Kidney (tissue), 22 donors: ENCODE measurements at places on chromosomes 6 and 20. TPM values are rescaled to one million over a fixed set of nuclear protein-coding genes. Genes with fewer than 3 reads are reported as not detected.
A peak's percentile ranks its signal among the peaks of the same experiment; 100 is the strongest.

GRCh38 chr6:158262755-158263154 lies 49.5 kb upstream of the TULP4 start:
- no peak for DNase-seq

Gene AIF1
- total RNA-seq, result 44.1 TPM

DNA sequence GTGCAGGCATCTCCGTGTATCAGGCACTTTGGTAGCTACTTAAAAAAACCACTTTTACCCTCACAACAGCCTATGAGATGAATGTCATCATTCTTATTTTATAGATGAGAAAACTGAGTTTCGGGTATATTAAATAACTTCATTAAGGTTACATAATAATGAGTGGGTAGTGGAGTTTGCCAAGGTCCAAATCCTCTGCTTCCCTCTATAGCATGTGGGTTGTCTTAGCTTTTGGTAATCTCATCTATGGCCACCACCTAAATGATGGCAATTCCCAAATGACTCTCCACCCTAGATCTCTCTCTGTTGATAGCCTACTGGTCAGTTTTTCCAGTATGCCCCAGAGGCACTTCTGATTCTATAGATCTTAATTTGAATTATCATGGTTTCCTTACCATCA lies 3.7 kb upstream of the RNF144B start:
- DNase-seq, result no peak

Gene NRSN2
- total RNA-seq, result 48.1 TPM

DNA sequence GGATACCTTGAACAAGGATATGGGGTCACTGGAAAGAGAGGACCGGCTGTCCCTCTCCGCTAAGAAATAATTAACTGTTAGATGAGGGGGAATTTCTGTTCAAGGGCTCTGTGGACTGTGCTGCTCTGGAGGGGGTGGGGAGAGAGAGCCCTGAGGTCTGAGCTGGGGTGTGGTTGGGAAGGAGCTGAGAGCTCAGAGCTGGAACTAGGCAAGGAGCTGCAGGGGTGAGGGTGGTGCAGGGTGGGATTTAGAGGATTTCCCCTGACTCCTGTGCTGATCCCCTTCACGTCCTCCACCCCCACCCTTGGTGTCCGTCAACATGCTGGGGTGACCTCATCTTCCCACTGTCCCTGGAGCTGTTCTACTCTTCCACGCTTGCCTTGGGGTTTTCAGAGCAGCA lies 52.5 kb downstream of the HLA-A start:
- DNase-seq, result no peak

- no peak for DNase-seq
Measured at GRCh38 chr6:4756247-4756646, 20.0 kb upstream of the CDYL start.

Gene ID4
- 60.4 TPM for total RNA-seq

Gene PRICKLE4
- 6.5 TPM for total RNA-seq

Gene VSX1
- 0.41 TPM for total RNA-seq

GRCh38 chr20:63509088-63509564 lies 10.2 kb upstream of the EEF1A2 start:
- DNase-seq, result peak; percentile 13

DNA sequence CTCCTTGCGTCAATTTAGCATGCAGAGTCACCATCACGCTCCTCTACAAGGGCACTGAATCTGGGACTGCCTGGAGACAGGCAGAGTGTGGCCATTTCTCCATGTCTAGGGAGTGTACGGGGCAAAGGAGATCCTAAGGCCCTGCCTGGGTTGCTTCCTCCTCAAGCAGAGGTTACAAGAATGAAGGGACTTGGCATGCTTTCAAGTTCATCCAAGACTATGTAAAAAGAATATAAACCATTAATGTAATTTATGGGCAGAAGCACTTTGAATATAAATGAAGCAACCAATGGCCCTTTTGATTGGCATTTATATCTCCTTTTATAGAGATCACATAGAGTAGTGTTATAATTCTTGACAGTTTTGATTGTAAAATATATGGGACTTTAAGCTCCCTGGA lies 137.5 kb downstream of the BTBD3 start:
- no peak for DNase-seq

DNA sequence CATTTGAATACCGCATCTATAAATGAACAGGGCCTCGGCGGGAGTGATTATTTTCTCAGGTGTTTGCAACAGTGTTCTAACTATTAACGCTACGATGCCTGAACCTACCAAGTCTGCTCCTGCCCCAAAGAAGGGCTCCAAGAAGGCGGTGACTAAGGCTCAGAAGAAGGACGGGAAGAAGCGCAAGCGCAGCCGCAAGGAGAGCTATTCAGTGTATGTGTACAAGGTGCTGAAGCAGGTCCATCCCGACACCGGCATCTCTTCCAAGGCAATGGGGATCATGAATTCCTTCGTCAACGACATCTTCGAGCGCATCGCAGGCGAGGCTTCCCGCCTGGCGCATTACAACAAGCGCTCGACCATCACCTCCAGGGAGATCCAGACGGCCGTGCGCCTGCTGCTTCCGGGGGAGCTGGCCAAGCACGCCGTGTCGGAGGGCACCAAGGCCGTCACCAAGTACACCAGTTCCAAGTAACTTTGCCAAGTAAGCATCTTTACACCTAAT lies 70.9 kb downstream of the HFE start:
- peak; percentile 92 for DNase-seq

Gene OSBPL2
- 57.1 TPM for total RNA-seq

GRCh38 chr20:50722424-50723155 lies 8.8 kb upstream of the PARD6B start:
- DNase-seq, result no peak

DNA sequence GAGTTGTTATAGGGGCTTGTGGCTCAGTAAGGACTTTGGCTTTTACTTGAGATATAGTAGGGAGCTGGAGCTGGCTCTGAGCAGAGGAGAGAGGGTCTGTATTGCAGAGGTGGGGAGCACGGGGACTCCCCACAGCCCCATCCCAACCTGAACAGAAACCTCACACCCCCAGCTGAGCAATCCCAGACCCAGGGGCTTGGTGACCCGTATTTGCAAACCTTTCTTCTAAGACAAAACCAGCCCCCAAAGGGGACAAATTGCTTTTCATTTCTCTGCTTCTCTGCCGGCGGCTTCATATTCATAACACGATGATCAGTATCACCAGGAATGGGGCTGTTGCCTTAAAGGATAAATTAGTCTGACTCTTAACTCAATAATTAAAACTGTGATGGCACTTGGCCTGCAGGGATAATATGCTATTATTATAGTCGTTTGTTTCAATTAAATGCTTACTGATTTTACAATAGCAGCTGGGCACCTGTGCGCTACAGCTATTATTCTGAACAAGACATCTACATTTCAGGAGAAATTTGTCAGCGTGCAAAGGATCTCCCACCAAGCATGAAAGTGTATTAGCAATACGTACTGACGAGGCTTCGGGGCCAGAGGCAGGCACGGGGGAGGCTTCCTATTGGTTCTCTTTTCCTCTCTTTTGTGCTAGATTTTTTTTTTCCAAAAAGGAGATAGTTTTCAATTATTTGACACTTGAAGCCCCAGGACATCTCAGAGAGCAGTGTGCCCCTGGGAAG lies 118.1 kb downstream of the TOX2 start:
- DNase-seq, result no peak

Gene UBE2J1
- 47.3 TPM for total RNA-seq

GRCh38 chr6:27251112-27251605 lies 3.7 kb downstream of the PRSS16 start:
- peak; percentile 47 for DNase-seq

- no peak for DNase-seq
Measured at GRCh38 chr6:4023240-4023639, 55.7 kb downstream of the FAM217A start.

Gene WFDC5
- 1.0 TPM for total RNA-seq

DNA sequence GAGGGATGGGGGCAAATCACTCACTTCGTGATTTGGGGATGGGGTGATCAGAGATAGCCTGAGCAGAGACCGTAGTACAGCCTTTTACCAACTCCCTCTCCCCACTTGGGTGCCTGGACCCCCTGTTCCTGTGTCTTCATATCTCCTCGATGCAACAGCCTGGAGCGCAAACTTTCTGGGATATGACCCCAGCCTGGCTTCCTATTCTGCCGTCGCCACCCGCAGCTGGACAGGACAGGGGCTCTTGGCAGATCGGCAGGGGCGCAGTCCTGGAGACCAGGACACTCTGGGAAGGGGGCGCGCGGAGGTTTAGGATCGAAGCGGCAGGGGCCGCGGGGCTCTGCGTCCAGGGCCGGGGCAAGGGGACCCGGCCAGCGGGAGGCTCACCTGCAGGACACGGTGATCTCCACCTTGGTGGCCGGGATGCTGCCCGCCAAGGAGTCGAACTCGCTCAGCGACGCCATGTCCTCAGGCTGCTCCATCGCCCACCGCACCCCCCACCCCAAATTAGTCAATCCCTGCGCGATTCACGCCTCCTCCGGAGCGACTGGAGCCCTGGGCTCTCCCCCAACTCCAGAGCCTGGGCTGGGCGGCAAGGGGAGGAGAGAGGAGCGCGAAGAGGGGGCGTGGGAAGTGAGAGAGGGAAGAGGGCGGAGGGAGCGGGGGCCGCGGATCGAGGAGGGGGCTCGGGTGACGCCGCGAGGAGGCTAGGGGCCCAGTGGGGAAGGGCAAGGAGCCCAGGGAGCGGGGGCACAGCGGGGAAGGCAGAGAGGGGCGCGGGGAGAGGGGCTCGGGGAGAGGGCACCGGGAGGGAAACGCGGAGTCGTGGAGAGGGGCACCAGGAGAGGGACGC lies at the start of gene CPNE5:
TSS of gene CPNE5 (minus strand) at position 549 of the 853 bp plus-strand sequence. CDS start at position 482, 67 bp downstream.
- DNase-seq, result peak; percentile 90

GRCh38 chr6:14212020-14212419 lies 94.4 kb downstream of the CD83 start:
- no peak for DNase-seq

GRCh38 chr6:66065313-66065712 lies 358.3 kb upstream of the EYS start:
- DNase-seq, result no peak

GRCh38 chr6:150269130-150269856 lies 99.5 kb upstream of the IYD start:
- DNase-seq, result no peak

DNA sequence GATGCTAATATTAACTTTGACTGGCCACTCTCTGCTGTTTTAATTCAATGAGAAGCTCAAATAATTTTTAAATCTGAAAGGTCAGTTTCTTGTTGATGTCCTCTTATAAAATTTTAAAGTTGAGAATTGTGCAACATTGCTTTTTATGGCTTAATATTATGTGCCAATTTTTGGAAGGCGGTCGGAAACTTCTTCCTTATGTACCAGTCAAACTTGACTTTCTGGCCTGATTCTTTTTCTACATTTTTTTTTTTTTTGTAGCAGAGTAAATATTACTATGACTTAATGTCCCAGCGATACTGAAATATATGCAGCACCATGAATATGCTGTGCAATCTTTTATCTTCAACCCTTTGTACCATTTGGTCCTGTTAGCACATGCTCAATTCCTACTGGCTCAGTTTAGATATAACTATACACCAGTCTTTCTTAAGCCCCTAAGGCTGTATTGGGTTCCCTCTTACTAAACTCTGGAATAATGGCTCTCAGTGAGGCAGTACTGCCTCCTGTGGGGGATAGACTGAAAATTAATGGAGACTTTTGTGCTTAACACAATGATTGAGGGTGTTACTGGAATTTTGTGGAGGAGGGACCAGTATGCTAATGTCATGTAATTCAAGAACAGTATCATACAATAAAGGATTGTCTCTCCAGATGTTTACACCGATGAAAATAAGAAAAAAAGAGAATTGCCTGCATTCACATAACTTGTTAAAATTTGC lies 156.4 kb upstream of the SYNCRIP start:
- DNase-seq, result no peak

DNA sequence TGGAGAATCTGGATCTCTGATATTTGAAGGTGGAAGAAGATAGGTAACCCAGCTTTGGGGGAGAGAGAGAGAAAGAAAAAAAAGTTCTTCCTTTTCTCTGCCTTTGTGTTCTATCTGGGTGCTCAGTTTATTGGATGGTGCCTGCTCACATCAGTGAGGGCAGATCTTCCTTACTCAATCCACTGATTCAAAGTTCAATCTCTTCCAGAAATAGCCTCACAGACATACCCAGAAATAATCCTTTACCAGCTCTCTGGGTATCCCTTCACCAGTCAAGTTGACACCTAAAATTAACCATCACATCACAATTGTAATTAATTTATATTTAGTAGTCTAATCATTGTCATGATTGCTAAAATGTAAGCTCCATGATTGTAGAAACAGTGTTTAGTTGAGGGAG lies 189.1 kb downstream of the EPM2A start:
- DNase-seq, result no peak

GRCh38 chr6:37960139-37960935 lies 140.8 kb downstream of the ZFAND3 start:
- no peak for DNase-seq

Gene PPP1R3G
- total RNA-seq, result 1.9 TPM

Gene CCDC170
- total RNA-seq, result 2.1 TPM

- DNase-seq, result no peak
Measured at GRCh38 chr20:17381724-17382123, 149.5 kb downstream of the BFSP1 start.

Gene ZBP1
- 3.7 TPM for total RNA-seq

DNA sequence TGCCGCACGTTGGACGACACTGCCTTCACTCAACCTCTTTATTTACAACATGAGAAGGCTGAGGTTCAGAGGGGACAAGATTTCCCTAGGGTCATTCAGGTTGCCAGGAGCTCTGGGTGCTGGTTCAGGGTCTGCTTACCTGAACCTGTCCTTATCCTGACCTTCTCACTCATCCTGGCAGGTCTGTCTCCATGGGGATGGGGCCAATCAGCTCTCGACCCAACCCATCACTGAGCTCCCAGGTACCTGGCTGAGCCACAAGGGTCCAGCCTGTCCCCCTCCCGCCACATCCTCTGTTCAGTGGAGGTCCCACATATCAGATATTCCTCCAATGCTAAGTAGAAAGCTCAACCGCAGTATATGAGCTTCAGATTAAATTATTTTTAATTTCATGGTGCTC lies 225.6 kb downstream of the ANKRD60 start:
- no peak for DNase-seq

GRCh38 chr20:7144464-7144863 lies 377.0 kb downstream of the BMP2 start:
- DNase-seq, result no peak

Gene CLVS2
- not detected for total RNA-seq

Gene TMEM170B
- 3.7 TPM for total RNA-seq

- DNase-seq, result no peak
Measured at GRCh38 chr6:108268845-108269244, 8.0 kb upstream of the SNX3 start.

- no peak for DNase-seq
Measured at GRCh38 chr6:131383421-131384411, 189.3 kb upstream of the ARG1 start.

GRCh38 chr6:137216106-137216505 lies 3.1 kb downstream of the IFNGR1 start:
- DNase-seq, result no peak

Gene ADGRF1
- total RNA-seq, result 58.8 TPM

Gene CUL9
- total RNA-seq, result 47.3 TPM

DNA sequence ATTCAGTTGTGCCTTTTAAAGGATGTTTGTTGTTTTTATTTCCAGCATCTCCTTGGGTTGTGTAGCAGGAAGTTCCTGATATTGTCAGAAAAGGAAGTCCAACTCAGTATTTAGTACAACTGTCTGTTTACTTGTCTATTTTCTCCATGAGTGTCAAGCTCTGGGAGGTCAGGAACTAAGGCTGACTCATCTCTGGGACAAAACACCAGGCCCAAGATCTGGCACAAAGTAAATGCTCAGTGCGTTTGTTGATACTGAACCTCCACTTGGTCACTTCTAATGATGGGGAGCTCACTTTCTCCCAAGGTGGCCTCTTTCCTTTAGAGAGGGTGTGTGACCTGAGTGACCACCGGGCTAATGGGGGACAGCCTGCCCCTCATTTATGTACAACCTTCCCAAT lies 12.6 kb upstream of the PIGU start:
- DNase-seq, result no peak

- DNase-seq, result no peak
Measured at GRCh38 chr20:24762791-24763350, 186.2 kb upstream of the CST7 start.
